ENCODE measurements at places on chromosomes 11 and 22. TPM values are rescaled to one million over a fixed set of nuclear protein-coding genes. Genes with fewer than 3 reads are reported as not detected.

Gene APOA4
- total RNA-seq: not detected

Gene SEPTIN3
- total RNA-seq: 1.6 TPM

- peak; percentile 83 for DNase-seq
Observed at GRCh38 chr22:36659762-36660509, 43.6 kb downstream of the CACNG2 start.

DNA sequence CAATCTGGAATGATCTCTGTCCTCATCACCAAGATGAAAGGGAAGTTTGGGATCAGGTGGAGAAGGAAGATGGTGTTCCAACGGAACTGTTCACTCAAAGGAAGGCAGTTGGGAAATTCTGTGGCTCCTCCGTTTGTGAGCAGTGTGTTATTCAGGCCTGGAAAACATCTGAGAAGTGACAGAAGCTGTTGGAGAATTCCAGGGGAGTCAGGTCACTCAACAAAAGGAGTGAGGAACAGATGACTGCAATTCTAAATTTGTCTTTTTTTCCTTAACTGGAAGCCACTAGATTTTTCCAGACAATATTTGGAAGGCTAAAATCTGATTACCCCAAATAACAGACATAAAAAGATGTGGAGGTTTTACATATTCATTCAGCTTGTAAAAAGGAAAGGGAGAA, 107.8 kb downstream of the CD44 start:
- DNase-seq: no peak

Gene UBQLN3
- total RNA-seq: 0.98 TPM
